ENCODE measurements at places on chromosomes 1 and 21. TPM values are rescaled to one million over a fixed set of nuclear protein-coding genes. Genes with fewer than 3 reads are reported as not detected.
A peak's percentile ranks its signal among the peaks of the same experiment; 100 is the strongest.

Gene IVL
- total RNA-seq = not detected

Gene CFAP107
- not detected for total RNA-seq

GRCh38 chr1:67947114-67947513, 103.3 kb downstream of the DIRAS3 start:
- no peak overlapping the region for H3K4me3 ChIP-seq
- no peaks in the 10 kb centered on the region for H3K36me3 ChIP-seq
- H3K4me1 ChIP-seq = no peaks in the 10 kb centered on the region
- no peak overlapping the region for H3K27ac ChIP-seq

GRCh38 chr1:33633019-33633801, 160.8 kb downstream of the ZSCAN20 start:
- H3K4me3 ChIP-seq = no peak overlapping the region
- H3K4me1 ChIP-seq = no peaks in the 10 kb centered on the region
- no peaks in the 10 kb centered on the region for H3K27me3 ChIP-seq
- H3K36me3 ChIP-seq = no peaks in the 10 kb centered on the region
- peak; percentile 88 for DNase-seq

Gene TMEM53
- total RNA-seq = 18.1 TPM

GRCh38 chr1:207883660-207884250, 27.2 kb downstream of the CD34 start:
- peaks cover 17% of the 10 kb centered on the region for H3K4me1 ChIP-seq
- no peaks in the 10 kb centered on the region for H3K27me3 ChIP-seq
- H3K36me3 ChIP-seq = no peaks in the 10 kb centered on the region
- no peak for DNase-seq
- no peak overlapping the region for H3K27ac ChIP-seq

- H3K27me3 ChIP-seq = no peaks in the 10 kb centered on the region
- H3K4me1 ChIP-seq = no peaks in the 10 kb centered on the region
- H3K27ac ChIP-seq = no peak overlapping the region
- H3K4me3 ChIP-seq = no peak overlapping the region
- DNase-seq = no peak
Measured at GRCh38 chr1:78664763-78665162, 15.1 kb downstream of the IFI44 start.

DNA sequence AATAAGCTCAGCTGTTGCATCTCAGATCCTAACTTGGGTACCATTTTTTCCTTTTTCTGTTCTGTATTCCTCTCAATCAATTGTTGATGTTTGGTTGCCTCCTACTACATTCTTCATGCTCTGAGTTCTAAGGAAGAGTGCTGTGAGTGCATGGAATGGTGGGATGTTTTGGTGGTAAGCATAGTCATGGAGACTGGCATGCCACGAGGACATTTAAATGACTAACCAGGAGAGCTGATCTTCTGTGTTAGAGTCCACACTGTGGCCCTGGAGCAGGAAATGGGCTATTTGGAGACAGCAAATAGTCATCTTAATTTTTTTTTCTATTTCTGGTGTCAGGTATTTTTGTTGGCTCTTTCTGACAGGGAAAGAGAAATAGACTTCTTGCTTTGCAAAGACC, 69.5 kb upstream of the HSD17B7 start:
- no peak for DNase-seq
- no peak overlapping the region for H3K4me3 ChIP-seq
- H3K27ac ChIP-seq = no peak overlapping the region
- H3K4me1 ChIP-seq = peaks cover 16% of the 10 kb centered on the region

DNA sequence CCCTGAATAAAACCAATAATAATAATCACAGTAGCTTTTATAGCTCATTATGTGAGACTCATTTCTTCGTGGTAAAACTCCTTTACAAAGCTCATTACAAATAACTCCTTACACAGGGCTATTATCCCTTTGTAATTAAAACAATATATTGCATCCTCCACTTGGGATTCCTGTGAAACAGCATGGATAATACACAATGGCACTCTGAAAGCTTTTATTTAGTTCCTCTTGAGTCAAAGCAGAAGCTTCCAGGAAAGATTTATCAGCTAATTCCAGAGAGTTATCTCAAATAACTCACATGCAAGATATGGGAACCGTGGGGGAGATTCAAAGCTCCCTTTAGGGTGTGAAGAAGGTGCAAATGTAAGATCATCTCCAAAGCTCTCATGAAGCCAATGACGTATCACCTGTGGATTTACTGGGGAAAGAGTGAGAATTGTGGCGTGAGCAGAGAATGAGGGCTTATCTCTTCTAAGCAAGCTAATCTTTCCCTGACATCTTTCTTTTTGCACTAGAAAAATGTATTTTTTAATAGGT, 60.4 kb upstream of the GJA5 start:
- no peaks in the 10 kb centered on the region for H3K36me3 ChIP-seq
- no peak overlapping the region for H3K27ac ChIP-seq
- no peaks in the 10 kb centered on the region for H3K4me1 ChIP-seq
- H3K27me3 ChIP-seq = no peaks in the 10 kb centered on the region
- H3K4me3 ChIP-seq = no peak overlapping the region

DNA sequence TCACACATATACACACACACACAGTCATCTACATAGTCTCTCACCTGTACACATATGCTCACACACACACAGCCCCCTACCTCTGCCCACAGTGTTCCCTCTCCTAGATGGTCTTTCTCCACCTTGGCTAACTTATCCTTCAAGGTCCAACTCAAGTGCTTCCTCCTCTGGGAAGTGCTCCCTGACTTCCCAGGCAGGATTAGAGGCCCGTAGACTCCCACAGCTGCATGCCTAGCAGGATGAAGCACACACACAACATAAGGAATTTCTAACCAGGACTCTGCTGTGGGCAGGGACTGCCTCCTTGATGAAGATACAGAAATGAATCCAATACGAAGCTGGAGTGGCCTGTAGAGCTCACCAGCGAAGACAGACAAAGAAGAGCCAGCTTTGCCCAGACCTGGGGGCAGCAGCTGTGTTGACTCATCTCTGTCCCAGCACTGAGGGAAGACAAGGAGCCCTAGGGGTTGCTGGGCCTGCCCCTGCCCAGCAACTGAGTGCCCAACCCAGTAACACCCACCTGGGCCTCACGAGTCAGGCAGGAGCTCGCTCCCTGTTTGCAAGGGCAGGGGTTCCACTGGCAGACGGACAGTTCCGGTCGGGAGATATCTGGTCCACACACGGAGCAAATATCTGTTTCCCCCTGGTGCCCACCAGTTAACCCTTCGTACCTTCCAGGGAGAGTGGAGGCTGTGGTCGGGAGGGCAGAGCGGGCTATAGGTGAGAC, 100.8 kb downstream of the DMRTB1 start:
- no peaks in the 10 kb centered on the region for H3K4me1 ChIP-seq
- H3K27me3 ChIP-seq = no peaks in the 10 kb centered on the region
- no peak overlapping the region for H3K4me3 ChIP-seq
- H3K27ac ChIP-seq = no peak overlapping the region
- no peaks in the 10 kb centered on the region for H3K36me3 ChIP-seq

Gene C1QB
- 488 TPM for total RNA-seq

GRCh38 chr1:116763787-116764465, 9.7 kb downstream of the CD2 start:
- H3K27me3 ChIP-seq = no peaks in the 10 kb centered on the region
- H3K36me3 ChIP-seq = no peaks in the 10 kb centered on the region

Gene THEM4
- 24.6 TPM for total RNA-seq

GRCh38 chr1:7346070-7346596, 425.0 kb upstream of the VAMP3 start:
- H3K27me3 ChIP-seq = no peaks in the 10 kb centered on the region
- H3K4me1 ChIP-seq = no peaks in the 10 kb centered on the region
- no peak overlapping the region for H3K4me3 ChIP-seq
- DNase-seq = no peak

- H3K27me3 ChIP-seq = no peaks in the 10 kb centered on the region
- H3K27ac ChIP-seq = no peak overlapping the region
- no peak for DNase-seq
- peaks cover 57% of the 10 kb centered on the region for H3K36me3 ChIP-seq
- no peaks in the 10 kb centered on the region for H3K4me1 ChIP-seq
- H3K4me3 ChIP-seq = no peak overlapping the region
Measured at GRCh38 chr1:12244078-12244477, 14.2 kb downstream of the VPS13D start.

DNA sequence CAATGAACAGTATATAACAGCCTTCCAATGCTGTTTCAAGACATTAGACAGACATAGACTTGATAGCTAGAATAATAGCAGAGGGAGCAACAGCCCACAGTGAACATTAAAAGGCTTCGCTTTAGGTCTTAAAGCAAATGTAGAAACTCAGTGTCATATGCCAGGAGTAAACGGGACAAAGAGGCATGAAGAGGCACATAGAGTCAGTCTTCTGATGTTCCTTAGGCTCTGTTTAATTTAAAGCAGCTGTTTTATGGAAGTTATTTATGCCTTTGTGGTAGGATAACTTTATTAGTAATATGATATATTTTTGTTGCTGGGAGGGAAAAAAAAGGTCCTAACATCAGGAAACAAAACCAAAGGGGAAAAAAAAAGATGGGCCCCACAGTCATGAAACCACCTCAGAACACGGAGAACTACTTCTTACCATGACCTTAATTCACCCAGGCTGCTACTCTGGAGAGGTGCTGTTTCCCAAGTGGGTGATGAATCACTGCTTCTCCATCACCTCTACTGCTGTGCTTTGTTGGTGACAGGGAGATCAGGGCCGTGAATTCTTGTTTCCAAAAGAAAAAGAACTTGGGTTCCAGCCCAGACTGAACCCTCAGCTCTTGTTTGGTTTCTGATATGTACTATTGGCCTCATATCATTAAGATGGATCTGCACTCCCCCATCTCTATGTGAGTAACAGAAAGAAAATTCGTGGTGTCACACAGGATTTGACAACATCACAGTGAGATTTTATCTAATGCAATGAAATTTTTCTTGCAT, 616.9 kb downstream of the KIF26B start:
- no peaks in the 10 kb centered on the region for H3K27me3 ChIP-seq
- peak; percentile 39 for DNase-seq
- H3K4me1 ChIP-seq = no peaks in the 10 kb centered on the region

DNA sequence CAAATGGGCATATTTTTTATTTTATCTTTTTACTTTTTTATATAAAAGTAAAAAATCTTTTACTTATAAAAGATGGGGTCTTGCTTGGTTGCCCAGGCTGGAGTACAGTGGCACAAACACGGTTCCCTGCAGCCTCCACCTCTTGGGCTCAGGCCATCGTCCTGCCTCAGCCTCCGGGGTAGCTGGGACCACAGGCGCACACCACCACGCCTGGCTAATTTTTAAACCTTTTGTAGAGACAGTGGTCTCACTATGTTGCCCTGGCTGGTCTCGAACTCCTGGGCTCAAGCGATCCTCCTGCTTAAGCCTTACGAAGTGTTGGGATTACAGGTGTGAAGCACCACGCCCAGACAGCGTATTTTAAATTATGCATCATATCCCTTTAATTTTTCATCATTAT, 986 bp downstream of the H6PD start:
- H3K27me3 ChIP-seq = no peaks in the 10 kb centered on the region
- peaks cover 49% of the 10 kb centered on the region for H3K4me1 ChIP-seq
- no peaks in the 10 kb centered on the region for H3K36me3 ChIP-seq
- H3K27ac ChIP-seq = peak overlapping the region; percentile 100

DNA sequence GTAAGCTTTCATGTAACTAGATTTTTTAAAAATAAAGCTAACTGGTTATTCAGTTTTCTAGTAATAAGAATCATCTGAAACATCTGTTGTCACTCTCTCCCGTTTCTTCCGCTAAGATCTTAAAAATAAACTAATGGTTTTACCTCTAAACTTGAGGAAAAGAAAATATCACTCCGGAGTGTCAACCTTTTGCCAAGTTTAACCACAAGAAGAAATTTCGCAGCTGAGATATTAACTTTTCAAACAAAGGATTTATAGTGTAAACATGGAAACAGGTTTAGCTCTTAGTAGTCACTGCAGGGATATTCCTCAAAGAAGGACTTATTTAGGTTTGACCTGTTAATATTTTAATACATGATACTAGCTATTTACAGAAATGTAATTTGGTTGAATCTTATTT, 954.9 kb downstream of the ADGRL2 start:
- no peaks in the 10 kb centered on the region for H3K27me3 ChIP-seq
- H3K27ac ChIP-seq = no peak overlapping the region
- DNase-seq = no peak
- H3K4me1 ChIP-seq = no peaks in the 10 kb centered on the region
- H3K36me3 ChIP-seq = no peaks in the 10 kb centered on the region

- no peaks in the 10 kb centered on the region for H3K27me3 ChIP-seq
- H3K27ac ChIP-seq = no peak overlapping the region
- no peaks in the 10 kb centered on the region for H3K4me1 ChIP-seq
- H3K4me3 ChIP-seq = no peak overlapping the region
- no peaks in the 10 kb centered on the region for H3K36me3 ChIP-seq
Measured at GRCh38 chr1:24341260-24341659, 22.1 kb downstream of the GRHL3 start.

- H3K27me3 ChIP-seq = no peaks in the 10 kb centered on the region
- no peak for DNase-seq
- no peaks in the 10 kb centered on the region for H3K36me3 ChIP-seq
- no peak overlapping the region for H3K27ac ChIP-seq
Measured at GRCh38 chr1:98766255-98766654, 104.7 kb downstream of the SNX7 start.

DNA sequence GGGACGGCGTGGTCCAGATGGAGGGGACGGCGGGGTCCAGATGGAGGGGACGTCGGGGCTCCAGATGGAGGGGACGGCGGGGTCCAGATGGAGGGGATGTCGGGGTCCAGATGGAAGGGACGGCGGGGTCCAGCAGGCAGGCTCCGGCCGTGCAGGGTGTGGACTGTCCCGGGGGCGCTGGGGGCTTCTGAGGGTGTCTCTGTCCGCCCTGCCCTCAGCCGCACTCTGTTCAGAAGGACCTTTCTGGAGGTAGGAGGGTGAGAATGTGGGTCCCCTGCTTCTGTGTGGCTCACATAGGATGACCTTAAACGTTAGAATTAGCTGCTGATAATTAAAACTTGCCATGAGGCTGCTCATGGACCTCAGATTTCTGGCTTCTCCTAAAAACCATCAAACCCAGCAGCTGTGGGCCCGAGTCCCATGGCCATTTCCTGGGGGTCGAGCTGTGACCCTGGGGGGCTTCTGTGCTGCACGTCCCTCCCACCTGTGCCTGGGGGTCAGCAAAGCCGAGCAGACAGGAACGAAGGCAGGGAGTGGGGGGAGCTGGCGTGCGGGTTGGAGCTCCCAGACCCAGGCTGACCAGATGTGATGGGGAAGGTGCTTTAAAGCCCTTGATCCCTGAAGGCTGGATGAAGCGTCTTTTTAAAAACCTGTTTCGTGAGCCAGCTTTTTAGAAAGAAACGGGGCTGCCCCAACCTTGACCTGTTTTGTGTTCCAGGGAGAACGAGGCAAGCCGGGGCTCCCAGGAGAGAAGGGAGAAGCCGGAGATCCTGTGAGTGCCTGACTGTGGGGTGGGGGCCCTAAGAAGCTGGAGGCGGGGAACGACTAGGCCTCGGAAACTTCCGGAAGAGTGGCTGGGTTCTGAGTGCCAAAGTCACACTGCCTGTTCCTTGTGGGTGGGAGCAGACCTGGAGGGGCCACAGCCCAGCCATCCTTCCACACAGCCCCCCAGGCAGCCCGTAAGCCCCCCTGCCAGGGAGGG, 7.1 kb downstream of the COL6A1 start:
- H3K27ac ChIP-seq = no peak overlapping the region
- no peaks in the 10 kb centered on the region for H3K4me1 ChIP-seq
- H3K36me3 ChIP-seq = peaks cover 60% of the 10 kb centered on the region
- peak; percentile 8 for DNase-seq
- H3K27me3 ChIP-seq = no peaks in the 10 kb centered on the region

GRCh38 chr1:55679971-55680370, 464.8 kb upstream of the USP24 start:
- no peaks in the 10 kb centered on the region for H3K27me3 ChIP-seq
- no peaks in the 10 kb centered on the region for H3K36me3 ChIP-seq
- no peaks in the 10 kb centered on the region for H3K4me1 ChIP-seq
- DNase-seq = no peak

- H3K27me3 ChIP-seq = no peaks in the 10 kb centered on the region
- no peak for DNase-seq
- peaks cover 8% of the 10 kb centered on the region for H3K4me1 ChIP-seq
- no peaks in the 10 kb centered on the region for H3K36me3 ChIP-seq
- H3K4me3 ChIP-seq = no peak overlapping the region
Measured at GRCh38 chr21:45164124-45164511, 89.7 kb downstream of the ADARB1 start.
